Left lobe of liver (tissue), 2 donors: ENCODE measurements at places on chromosomes 6 and 20.

DNA sequence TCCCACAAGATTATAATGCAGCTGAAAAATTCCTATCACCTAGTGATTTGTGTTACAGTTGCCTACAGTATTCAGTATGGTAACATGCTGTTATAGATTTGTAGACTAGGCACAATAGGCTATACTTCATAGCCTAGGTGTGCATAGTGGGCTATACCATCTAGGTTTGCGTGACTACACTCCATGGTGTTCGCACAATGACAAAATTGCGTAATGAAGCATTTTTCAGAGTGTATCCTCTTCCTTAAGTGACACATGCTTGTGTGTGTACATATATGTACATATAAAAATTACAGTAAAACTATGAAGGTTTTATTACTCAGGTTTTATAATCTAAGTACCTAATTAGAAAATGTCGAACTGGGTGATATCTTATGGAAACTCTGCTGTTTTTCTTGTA lies 133.0 kb downstream of the FARS2 start:
- DNase-seq: no peak

DNA sequence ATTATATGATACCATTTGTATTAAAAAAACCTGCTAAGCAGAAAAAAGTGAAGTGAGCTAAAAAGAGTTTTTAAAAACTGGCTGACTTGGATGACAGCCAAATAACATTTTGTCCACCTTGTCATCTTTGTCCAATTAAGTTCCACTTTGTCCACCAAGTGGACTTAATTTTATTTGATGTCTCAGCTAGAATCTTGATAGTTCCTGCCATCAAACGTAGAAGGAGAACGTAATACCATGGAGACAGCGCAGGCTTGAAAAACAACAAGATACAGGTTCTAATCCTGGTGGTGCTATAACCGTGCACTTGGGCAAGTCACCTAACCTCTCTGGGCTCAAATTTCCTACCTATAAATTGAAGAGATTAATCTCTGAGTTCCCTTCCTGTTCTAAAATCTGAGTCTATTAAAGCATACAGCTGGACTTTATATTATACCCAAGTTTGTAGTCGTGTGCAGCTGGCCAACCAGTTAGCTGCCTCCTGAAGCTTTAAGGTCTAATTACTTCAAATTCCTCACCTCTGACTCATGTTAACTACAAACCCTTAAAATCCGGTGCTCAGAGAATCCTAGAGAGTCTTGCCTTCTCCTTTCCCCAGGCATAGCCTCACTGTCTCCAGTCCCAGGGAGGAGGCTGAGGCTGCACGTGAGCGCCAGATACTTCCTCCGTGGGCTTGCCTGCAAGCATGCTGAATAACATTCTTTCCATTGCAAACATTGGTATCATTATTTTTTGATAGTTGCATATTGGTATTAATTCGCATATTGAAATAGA lies 16.8 kb downstream of the TMEM244 start:
- no peak for DNase-seq

- peak; percentile 10 for DNase-seq
Observed at GRCh38 chr6:44672841-44673240, 285.3 kb downstream of the CDC5L start.

GRCh38 chr6:40195428-40196134 lies 261.3 kb upstream of the MOCS1 start:
- no peak for DNase-seq

- no peak for DNase-seq
Observed at GRCh38 chr6:143233554-143234285, 173.0 kb downstream of the AIG1 start.

GRCh38 chr6:52534966-52535390 lies 41.9 kb downstream of the TRAM2 start:
- DNase-seq: no peak

DNA sequence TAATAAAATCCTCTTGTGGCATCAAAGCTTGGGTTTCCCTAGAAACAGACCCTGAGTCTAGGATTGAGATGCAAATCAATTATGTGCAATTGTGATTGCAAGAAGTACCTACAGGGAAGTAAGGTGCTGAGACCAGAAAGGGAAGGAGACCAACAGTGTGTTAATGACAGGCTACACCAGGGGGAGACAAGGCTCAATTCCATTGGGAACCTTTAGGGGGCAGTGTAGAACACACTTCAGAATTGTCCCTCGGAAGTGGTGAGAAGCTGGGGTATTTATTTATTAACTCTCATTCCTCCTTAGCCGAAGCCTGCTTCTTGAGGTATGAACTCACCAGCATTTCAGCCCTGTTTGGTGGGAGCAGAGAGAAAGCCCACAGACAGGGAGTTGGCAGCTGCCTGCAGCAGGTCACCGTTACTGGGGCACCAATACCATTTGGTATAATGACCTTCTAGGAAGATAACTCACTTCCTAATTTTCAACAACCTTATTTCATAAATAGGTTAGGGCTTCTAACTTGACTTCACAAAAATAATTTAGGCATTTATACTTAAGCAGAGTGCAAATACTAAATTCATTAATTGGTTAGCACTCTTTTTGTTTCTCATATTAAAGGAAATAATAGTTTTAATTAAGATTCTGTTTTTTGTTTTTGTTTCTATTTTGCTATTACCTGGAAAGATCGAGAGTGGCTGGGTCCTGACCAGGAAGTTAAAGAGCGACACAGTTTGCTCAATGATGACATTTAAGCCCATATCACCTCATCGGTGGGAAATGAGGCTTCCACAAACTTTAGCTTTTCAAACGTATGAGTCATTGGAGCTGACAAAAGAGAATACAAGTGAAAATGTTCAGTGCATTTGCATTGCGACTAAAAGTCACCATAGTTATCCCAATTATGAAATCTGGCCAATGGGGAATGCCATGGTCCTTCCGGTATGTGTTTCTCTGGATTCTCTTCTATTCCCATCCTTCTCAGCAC lies 94.8 kb downstream of the BTBD3 start:
- DNase-seq: no peak

DNA sequence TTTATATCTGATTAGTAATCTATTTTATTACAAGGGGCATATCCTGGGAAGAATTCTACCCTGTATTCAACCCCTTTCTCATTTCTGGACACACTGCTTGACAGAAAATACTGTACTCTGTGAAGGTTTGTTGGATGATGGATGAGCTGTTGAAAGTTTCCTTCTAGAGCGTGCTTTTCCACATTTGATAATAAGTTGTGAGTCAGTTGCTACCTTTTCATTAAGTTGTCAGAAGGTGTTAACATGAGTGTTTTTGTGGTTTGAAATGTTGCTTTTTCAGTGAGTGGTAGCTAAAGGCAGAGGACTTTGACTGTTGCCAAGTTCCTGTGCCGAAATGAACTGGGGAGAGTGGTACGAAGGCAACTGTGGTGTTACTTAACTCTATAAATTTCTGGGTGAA lies 3.9 kb upstream of the ECI2 start:
- no peak for DNase-seq

DNA sequence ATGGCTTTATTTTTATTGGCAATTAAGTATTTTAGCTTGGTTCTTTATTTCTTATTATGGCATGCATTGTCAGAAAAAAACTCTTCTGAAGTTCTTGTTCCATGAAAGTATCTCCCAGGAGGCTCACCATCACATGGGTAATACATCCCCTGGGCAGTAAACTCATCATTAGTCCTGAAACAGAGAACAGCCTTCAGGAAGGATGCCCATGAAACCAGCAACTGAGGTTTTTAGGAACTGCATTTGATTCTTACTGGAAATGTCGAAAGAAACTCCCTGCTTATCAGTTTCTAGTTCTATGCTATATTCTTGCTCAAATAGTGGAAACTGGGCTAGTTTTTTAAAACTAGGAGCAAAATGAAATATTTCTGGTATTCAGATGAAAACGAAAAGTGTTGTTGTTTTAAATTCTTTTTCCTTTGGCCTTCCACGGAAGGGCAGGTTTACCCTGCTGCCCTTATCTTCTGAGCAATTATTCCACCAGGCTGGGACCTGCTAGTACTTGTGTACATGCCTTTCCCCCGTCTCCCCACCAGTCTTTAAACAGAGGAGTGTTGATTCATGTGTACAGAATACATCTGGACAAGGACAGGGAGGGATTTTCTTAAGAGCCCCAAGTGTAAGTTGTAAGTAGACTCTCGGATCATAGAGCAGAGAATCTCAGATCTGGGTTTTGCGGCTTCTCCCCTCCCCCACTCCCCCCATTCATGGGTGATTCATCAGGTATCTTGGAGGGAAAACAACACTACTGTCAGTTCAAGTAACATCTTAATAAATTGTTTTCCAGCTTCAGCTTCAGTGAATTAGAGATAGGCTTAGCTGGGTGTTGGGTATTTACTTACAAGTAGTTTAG lies 81.5 kb downstream of the RTN4IP1 start:
- no peak for DNase-seq

DNA sequence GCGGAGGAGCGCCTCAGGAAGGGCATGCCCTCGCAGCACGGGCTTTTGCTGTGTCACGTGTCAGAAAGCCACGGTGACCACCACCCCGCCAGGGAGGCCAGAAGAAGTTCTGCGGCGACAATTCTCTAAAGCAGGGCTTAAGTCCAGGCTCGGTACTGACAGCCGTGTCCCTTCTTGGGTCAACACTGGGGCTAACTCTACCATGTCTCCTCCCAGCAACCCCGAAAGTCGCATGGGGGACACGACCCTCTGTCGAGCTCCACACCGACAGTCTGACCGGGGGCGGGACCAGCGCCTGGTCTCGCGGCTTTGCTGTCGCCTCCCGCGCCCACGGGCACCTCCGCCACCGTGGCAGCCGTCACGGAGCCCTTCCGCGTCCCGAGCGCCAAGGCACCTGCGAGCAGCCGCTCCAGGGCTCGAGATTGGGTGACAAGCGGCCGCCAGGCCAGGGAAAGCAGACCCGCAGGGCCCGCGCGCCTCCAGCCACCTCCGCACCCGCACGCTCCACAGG lies 534 bp downstream of the NANP start:
- peak; percentile 63 for DNase-seq

GRCh38 chr20:50283370-50283769 lies 92.7 kb downstream of the CEBPB start:
- DNase-seq: no peak

DNA sequence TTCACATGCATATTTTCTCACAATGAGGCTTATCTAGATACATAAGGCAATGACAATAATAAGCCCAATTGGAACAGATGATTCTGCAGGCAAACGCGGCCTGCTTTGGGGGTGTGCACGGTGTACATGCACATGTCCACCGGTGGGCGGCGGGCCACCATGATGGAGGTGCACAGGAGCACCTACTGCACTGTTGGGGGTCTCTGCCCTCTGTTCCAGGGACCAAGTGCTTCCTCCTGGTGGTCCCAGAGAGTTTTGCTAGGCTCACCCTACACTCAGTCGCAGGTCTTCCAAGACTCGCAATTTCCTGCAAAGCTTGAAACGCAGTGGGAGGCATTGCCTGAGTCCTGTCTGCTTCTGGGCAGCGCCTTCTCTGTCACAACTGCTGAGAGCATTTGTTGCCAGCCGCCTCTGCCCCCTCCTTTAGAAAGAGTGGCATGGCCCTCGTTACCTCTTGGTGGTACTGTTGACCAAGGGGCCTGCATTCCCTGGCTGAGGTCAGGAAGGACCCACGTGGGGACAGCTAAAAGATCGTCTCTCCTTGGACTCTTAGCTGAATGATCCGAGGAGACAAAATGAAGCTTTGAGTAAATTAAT lies 135.3 kb downstream of the ERMARD start:
- DNase-seq: no peak
